Stimulated activated CD8-positive, alpha-beta memory T cell treated with anti-CD3 and anti-CD28 coated beads, Interleukin-4, amount 100 ng/mL, for 1 hour (primary cell): ENCODE measurements at places on chromosomes 7 and 10.

- no peak for DNase-seq
Measured at GRCh38 chr7:45259227-45259596, 101.6 kb downstream of the RAMP3 start.

- no peak for DNase-seq
Measured at GRCh38 chr10:23432166-23432565, 6.7 kb upstream of the OTUD1 start.

DNA sequence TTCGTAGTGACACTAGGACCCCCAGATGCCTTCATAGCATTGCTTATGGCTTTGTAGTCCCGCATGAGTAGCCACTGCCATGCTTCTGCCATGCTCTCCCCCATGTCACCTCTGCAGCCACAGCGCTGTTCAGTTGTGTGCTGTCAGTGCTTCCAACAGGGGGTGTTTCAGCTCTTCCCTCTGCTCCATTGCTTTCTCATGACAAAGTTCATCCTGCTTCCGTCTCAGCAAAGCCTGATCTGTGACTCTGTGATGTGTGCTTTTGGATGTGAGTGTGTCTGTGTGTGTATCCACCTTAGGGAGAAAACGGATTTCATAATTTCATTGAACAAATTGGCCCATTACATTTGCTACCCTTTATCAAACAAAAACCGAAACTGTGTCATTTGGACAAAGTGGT is 134.9 kb upstream of the SAMD8 start:
- no peak for DNase-seq

DNA sequence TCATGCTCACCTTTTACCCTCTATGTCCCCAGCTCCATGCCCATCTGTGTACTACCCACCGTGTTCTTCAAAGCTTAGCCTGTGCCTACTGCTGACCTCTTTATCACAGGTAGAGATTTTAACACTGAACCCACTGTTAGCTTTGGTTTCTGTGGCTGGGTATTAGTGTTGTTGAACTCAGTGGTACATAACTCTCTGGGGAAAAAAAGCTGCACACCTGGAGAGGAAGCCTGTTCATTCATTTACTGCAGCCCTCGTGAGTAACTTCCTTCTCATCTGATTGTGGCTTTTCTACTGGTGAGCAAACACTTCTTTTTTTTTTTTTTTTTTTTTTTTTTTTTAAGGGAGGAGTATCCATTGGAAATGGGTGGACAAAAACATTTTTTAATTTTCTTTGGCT is 326.3 kb downstream of the CCSER2 start:
- DNase-seq: no peak

DNA sequence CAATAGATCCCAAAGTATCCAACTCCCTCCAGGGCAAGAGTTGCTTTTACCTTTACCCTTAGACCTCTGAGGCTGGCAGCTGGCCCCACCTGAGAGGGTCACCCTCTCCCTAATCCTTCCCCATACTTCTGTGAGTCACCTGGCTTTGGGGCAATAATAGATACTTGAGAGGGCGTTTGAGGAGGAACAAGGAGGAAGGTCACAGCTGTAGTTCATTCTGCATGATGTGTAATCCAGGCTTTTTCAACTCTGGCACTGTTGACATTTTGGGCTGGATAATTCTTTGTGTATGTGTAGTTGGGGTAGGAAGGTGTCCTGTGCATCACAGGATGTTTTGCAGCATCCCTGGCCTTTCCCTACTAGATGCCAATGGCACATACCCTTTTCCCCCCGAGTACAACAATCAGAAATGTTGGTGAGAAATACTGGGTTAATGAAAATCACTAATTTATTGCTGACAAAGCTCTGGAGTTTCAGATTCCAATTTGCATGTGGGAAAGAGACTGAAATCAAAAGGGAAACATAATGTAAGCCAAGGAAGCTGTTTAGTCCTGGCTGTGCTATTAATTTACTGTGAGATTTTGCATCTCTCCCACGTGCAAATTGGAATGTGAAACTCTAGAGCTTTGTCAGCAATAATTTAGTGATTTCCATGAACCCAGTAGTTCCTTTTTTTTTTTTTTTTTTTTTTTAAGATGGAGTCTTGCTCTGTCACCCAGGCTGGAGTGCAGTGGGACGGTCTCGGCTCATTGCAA is 3.6 kb downstream of the BLVRA start:
- DNase-seq: no peak

DNA sequence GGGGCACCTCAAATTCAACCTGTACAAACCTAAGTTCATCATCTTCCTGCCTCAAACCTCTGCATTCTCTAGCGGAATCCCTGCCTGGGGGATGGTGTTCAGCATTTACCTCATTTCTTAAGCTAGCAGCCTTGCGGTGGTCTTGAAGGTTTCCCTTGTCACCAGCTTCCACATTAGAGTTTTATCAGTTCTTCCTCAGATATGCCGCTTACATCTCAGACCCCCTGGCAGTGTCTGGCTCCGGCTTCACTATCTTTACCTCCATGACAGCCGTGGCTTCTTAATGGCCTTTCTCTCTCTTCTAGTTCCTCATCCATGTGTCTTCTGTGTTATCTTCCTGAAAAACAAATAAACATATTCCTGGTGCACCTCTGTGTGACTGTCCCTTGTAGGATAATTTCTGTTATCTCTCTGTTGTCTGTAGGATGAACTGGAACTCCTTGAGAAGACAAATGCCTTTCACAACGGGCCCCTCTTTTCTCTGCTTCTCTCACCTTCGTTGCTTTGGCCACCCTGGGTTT is 101.1 kb upstream of the BMPER start:
- DNase-seq: no peak

GRCh38 chr10:8006274-8006999 is 48.1 kb upstream of the GATA3 start:
- DNase-seq: no peak

- no peak for DNase-seq
Measured at GRCh38 chr7:32039000-32039756, 31.0 kb downstream of the PDE1C start.

- no peak for DNase-seq
Measured at GRCh38 chr10:49324711-49325110, 25.7 kb downstream of the C10orf71 start.

GRCh38 chr10:10792681-10793080 is 225.0 kb upstream of the CELF2 start:
- DNase-seq: no peak

DNA sequence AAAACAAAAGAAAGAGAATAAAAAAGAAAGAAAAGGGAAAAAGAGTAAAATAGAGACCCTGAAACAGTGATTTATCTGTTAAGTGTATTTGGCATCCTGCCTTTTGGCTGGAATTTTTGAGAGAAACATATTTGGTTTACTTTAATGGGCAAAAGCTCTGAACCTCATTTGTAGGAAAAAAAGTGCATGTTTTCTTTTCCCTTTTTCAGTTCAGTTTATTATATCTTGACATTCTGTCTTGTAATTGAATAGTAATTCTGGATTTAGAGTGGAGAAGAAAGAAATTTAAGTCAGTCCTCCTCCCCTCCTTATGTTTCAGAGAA is 69.5 kb downstream of the ARID5B start:
- DNase-seq: no peak

DNA sequence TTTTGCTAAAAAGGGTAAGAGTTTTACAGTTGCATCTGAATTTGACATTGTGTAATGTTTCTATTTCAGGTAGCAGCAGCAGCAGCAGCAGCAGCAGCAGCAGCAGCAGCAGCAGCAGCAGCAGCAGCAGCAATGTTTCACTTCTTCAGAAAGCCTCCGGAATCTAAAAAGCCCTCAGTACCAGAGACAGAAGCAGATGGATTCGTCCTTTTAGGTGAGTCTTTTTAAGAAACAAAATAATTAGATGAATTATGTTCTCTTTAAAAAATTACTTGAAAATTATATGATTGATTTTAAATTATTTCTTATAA is 32.6 kb downstream of the UMAD1 start:
- no peak for DNase-seq

DNA sequence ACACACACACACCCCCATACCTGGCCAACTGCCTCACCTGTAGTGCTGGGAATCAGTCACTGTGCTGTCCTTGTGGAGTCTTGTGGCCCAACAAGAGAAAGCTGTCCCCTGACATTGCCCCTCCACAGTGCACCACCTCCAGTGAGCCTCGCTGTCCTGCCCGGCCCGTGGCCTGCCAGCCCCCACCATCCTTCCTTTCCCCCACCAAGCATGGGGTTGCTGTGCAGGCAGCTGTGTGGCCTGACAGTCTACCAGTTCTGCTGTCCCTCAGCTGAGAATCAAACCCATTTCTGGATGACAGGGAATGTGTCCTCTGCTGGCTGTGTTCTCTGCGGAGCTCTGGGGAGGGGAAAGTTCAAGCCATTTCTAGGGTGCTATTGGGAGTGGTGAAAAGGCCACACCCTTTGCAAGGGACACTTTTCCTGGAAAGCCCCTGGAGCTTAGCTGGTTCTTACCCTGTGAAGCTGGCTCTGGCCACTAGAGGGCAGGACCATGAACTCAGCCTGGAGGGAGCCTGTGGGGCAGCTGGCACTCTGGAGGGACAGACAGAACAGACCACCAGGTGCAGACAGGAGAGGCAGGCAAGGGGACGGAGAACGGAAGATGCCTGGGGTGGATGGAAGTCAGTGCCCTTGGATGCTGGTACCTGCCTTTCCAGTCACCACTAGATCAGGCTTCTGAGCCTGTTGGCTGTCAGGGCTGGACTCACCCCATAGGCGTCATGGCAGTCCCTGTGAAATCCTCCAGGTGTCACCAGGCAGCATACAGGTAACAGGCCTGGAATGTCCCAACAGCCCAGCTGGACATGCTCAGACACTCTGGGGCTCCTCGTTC is 10.5 kb upstream of the MTPAP start:
- no peak for DNase-seq

- no peak for DNase-seq
Measured at GRCh38 chr7:90678986-90679385, 82.9 kb downstream of the CDK14 start.

DNA sequence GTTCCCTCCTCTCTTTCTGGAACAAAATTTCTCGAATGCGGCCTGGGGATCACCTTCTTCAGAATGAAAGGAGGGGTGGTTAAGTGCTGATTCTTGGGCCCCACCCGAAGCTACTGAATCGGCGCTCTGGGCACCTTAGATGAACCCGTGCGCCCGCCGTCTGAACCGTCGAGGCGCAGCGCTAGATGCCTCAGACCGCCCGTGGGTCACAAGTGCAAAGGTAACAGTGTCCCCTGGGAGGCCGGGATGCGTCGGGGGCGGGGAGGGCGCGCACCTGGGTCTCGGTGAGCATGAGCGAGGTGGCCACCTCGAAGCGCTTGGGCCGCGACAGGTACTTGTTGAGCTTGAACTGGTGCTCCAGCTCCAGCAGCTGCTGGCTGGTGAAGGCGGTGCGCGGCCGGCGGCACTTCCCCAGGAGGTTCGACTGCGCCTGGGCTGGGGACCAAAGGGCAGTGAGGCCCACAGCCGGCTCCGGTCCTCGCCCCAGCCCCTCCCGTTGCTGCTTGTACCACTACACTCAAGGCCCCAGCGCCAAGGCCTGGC is 4.2 kb downstream of the MNX1 start:
- no peak for DNase-seq

GRCh38 chr7:110790992-110791391 is 299.9 kb upstream of the LRRN3 start:
- no peak for DNase-seq

GRCh38 chr7:147803606-147804005 is 787.0 kb upstream of the C7orf33 start:
- DNase-seq: no peak

DNA sequence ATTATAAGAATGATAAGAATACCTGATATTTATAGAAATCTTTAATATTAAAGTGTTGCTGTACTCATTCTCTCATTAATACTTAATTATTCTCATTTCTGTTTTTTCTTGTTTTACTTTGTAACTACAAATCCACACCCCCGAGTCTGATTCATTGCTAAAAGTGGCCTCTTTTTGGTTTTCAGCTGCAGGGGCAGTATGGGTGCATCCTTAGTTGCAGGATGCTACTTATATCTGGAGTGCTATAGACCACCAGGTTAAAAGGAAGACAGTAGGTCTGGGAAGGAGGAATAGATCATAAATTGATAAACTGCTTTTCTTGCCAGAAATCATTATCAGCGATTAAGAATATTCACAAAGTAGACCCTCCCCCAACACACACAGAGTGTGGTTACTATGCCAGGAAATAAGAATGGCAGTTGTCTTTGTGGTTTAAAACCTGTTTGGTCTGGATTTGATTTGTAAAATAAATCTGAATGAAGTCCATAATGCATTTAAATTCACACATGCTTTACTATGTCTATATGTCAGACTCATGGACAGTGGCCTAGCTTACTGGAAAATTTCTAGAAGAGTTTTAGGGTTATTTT is 96.5 kb downstream of the NRF1 start:
- DNase-seq: no peak

DNA sequence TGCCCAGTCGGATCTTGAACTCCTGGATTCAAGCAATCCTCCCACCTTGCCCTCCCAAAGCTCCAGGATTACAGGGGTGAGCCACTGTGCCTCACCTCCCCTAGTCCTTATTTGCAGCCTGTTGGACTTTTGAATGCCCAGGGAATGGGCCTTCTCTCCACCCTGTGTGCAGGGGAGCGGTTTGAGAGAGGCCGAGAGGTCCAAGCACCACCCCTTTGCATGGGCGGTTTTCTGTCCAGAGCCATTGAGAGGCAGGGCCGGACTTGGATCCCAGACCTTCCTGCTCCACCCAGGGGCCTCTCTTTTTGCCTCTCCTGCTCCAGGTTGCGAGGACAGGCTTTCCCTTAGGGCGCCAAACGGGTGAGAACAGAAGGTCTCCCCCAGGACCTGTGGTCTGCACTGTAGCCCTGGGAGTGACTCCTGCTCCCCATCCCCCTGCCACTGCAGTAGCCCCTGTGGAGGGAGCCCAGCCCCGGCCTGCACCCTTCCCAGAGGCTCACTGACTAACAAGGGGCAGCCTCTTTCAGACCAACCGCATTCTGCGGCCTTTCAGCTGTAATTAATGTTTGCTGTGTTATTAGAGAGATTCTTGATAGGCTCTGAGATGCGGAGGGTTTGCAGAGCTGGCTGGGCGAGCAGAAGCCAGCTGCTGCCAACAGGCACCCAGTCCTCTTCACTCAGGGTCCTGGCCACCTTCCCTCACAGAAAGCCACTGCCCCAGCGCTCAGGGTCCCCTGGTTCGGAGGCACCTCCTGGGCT is 57.9 kb downstream of the ELFN1 start:
- no peak for DNase-seq

GRCh38 chr10:80274396-80275134 is 14.9 kb downstream of the MAT1A start:
- no peak for DNase-seq

DNA sequence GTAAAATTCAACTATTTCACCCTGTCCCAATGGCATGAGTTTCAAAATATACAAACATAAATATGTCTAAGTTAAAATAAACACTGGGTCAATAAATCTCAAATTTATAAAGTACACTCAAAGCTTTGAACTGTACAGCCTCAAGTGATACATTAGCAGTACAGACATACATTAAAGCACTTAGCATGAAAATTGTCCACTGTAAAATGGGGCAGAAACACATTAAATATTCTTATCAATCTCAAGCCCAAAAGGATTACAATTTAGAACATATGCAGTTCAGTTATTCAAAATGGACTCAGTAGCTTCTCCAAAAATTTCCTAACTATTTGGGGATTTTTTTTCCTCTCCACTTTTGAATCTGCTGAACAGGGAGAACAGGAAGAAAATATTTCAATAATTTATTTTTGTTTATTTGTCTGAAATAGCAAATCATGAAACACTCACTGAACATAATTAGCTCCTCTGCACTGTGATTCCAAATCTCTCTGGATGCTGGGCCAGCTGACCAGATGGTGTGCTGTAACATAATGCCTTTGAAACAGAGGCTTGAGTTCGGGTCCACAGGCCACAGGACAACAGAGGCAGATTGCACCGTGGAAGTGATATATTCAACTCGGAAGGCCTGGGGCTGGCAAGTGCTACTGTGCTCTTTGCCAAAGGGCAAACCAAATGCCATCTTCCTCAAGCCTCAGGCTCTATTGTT is 248.9 kb upstream of the LRRN3 start:
- DNase-seq: no peak
